AG04449 (cell line): ENCODE measurements at places on chromosomes 6 and 20.

DNA sequence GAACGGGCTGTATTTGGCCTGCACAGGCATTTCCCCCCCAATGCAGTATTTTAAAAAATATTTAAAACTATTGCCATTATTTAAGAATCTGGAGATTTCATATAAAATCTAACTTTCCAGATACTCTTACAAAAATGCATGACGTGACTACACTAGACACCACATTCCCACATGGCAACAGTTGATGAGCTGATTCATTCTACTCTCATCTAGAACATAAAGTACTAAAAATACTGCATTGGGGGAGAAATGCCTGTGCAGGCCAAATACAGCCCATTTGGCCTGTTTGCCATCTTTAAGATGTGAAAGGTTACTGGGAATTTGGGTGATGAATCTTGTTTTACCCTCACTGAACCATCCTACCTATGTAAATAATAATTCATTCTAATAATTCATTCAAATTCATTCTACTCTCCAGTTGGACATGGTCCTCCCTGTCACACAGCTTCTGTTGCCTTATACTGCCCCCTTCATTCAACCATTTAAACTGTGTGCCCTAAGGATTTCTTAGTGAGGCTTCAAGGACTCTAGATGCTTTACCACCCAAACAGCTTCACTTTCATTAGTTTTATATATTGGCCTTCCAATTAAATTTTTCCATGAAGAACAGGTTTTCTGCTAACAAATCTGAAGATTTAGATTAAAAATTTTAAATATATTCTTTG, 6.9 kb upstream of the ZSCAN16 start:
- no peak for DNase-seq

DNA sequence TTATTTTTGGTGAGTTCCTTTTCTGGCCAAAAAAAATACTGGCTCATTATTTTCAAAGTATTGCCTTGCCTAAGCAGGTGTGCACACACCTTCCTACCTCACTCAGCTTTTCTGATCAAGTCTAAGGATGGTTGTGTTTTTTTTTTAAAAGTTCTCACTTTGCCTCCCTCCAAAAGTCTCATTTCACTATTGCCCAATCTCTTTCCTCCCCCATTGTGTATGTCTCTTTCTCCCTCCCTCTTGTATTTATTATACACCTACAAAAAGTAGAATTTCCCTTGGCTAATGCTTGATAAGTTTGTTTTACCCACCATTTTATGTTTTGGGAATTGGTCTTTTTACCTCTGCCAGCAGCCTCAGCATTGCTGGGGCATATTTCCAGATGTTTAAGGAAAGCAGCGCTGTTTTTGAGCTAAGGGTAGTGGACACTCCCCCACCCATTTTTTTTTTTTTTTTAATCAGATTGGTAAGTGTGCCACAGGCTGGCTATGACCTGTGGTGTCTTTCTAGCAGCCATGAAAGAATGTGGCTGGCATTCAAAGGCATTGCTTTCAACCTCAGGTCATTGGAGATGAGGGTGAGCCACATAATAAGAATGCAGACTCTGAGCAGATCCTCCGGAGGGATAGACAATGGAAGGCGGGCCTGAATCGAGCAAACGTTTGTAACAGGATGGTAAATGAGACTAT, 668.6 kb downstream of the UTRN start:
- DNase-seq = no peak

GRCh38 chr6:33846226-33846625, 42.4 kb upstream of the MLN start:
- no peak for DNase-seq

DNA sequence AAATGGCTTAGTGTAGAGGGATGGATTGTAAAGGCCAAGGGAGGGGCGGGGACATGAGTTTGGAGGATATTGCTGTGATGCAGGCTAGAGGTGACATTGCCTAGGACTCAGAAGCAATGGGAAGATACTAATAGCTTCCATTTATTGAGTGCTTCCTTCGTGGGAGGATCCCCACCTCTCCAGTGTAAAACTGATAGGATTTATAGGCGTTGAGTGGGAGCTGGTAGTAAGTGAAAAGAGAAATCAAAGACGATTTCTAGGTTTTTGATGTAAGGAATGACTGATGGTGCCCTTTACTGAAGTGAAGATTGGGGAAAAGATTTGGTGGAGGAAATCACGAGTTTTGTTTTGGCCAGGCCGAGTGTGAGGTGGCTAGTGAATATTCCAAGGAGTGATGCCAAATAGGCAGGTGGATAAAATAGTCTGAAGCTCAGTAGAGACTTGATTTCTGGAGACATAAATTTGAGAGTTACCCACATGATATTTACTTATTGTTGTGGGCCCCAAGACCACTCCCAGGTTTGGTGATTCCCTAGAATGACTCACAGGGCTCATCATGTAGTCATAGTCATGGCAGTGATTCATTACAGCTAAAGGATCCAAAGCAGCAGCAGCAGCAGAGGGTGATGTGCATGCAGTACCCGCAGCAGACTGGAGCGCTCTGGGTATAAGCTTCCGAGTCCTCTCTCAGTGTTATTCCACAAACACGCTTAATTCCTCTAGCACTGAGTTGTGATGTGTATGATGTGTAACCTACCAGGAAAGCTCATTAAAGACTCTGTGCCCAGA, 10.2 kb downstream of the RPRD1B start:
- DNase-seq = no peak

DNA sequence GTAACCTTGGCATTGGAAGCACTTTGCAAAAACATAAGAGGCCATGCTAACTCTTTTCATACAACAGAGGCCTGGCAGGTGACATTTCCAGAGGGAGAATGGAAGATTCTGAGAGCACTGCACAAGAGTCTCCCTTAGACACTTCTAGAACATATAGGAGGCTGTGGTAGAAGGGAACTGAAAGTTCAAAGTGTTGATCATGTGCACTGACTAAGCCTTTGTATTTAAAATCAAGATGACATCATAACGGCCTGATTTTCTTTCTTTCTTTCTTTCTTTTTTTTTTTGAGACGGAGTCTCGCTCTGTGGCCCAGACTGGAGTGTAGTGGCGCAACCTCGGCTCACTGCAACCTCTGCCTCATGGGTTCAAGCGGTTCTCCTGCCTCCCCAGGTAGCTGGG, 26.8 kb upstream of the DNAAF9 start:
- DNase-seq = no peak

DNA sequence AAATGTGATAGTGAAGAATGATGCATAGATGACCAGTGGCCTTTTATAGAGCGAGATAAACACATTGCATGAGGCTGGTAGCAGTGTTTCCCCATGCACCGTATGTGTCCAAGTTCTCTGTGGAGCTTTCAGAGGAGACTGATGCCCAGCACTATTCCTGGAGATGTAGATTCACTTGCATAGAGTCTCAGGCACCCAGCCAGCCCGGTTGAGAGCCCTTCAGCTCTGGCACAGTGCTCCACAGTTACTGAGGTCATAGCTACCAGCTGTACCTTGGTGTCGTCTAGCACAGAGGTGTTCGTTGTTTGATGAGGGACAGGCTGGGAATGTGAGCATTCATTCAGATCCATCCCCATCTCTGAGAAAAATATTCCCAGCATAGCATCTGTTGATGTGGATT, 328.9 kb downstream of the FARS2 start:
- DNase-seq = no peak

- no peak for DNase-seq
Measured at GRCh38 chr20:23868321-23868720, 11.2 kb downstream of the CST5 start.

DNA sequence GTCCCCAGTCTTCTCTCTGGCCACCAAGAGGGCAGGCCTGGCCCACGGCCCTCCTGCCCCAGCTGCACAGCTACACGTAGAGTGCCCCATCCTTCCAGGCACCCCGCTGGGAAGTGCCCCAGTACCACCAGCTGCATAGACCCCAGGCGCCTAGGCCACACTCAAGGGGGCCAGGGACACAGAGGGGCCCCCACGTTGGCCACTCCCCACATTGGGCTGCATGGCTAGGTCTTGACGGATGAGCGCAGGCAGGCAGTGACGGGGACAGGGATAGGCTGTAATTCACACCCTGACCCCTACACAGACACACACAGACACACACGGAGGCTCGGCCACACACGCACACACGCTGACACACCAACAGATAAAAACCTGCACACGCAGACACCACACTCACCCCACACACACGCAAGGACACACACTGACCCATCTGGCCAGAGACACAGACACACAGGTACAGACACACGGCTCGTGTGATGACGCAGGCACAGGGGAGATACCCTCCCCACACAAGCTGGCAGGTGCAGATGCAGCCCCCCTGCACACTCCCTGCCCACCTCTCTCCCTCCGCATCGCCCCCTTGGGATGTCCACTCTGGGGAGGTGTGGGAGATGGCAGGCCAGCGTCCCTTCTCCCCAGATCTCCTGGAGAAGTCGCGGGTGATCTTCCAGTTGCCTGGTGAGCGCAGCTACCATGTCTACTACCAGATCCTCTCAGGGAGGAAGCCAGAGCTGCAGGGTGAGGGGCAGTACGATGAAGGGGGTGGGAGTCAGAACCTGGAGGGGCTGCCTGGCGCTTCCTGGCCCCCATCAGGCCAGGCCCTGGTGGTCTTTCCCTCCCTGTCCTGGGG, 30.0 kb downstream of the MYH7B start:
- no peak for DNase-seq

- no peak for DNase-seq
Measured at GRCh38 chr6:151240036-151240685, 394 bp downstream of the AKAP12 start.

- no peak for DNase-seq
Measured at GRCh38 chr6:42374018-42374669, 77.6 kb downstream of the TRERF1 start.

- DNase-seq = no peak
Measured at GRCh38 chr6:36986704-36987047, 680 bp upstream of the MTCH1 start.

DNA sequence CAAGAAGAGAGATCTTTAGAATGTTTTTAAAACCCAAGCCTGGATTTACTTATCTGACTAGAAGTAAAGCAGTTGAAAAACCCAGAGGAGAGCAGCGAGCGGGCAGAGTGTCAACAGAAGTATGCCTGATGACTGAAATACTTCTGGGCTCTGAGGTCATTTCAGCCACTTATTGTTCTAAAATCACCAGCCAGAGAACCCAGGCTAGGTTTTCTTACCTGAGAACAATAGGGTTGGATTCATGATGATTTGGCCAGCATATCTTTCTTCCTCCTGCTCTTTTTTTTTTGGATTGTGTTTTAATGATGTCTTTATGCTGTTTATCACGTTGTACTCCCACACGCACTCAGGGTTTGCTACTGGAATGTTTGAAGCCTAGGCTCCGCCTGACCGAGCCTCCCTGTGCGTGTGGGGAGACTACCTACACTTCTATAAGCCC, 63.0 kb upstream of the KIF25 start:
- no peak for DNase-seq
